Pulmonary artery endothelial cell (primary cell): ENCODE measurements at places on chromosomes 13 and 19. TPM values are rescaled to one million over a fixed set of nuclear protein-coding genes. Genes with fewer than 3 reads are reported as not detected.

- DNase-seq, result no peak
Observed at GRCh38 chr13:78566631-78567030, 36.7 kb downstream of the POU4F1 start.

CASP14 gene
- not detected in 2 replicates for total RNA-seq

SCEL gene
- total RNA-seq, result under 0.01 TPM in 1 of 2 replicates, not detected in the other

DNA sequence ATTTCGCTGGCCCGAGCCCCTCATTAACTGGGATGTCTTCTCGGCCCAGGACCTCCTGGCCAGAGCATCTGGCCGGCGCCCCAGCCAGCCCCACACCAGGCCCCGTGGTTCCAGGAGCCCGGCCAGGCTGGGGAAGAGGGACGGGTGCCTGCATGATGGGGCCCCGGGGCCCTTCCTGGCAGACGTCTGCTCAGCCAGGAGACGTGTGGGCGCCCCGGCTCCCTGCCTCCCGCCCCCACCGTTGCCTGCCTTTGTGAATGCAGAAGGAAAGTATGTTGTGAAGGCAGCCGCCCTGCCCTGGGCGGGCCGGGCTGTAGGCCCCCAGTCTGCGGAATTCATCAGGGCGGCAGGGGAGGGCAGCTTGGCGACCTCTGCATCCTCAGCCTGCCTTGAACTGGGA is 4.4 kb upstream of the COMP start:
- no peak for DNase-seq

DNA sequence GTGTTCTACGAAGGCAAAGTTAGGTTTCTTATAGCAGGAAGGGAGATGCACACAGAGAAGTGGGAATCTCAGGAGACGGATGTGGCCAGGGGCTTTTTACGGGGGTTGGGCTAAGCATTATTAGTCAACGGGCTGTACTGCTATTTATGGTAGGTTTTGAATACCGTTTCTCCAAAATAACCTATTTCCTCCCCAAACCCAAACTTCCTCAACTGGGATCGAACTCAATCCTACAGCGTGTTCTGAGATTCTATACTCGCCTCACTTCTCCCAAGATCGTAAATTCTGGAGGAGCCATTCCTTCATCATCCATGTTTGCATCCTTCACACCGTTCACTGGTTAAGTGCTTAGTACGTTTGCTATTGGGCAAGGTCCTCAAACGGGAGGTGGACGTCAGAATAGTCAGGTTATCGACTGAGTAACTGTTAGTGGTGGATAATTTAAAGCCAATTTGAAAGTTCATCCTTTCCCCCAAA is 1.2 kb upstream of the TRIM13 start:
- DNase-seq, result no peak

DNA sequence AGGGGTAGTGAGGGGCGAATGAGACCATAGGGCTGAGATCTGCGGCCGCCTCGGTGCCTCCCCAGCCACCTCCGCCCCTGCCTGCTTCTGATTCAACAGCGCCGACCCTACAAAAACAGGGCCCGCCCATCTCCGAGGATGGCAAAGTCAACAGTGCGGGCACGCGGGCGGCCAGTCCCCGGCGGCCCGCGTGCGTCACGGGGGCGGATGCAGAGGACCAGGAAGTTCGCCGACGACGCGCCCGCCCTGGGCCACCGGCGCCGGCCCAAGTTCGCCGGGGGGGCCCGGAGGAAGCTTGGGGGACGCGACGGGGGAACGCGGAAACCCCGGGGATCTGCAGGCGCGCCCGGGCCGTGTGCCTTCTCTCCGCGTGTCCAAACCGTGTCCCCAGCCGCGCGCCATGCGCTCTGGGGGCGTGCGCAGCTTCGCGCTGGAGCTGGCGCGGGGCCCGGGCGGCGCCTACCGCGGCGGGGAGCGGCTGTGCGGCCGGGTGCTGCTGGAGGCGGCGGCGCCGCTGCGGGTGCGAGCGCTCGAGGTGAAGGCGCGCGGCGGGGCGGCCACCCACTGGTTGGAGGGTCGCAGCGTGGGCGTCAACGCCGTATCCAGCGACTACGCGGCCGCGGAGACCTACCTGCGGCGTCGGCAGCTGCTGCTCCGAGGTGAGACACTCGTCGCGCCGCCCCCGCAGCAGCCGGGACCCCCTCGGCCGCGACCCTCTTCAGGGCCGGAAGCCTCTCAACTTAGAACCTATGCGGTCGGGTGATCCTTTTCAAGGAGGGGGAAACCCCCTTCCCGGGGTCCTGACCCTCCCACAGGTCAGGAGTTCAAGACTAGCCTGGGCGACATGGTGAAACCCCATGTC is 6.8 kb upstream of the ARRDC2 start:
- no peak for DNase-seq

OR7A5 gene
- not detected in 2 replicates for total RNA-seq

DNA sequence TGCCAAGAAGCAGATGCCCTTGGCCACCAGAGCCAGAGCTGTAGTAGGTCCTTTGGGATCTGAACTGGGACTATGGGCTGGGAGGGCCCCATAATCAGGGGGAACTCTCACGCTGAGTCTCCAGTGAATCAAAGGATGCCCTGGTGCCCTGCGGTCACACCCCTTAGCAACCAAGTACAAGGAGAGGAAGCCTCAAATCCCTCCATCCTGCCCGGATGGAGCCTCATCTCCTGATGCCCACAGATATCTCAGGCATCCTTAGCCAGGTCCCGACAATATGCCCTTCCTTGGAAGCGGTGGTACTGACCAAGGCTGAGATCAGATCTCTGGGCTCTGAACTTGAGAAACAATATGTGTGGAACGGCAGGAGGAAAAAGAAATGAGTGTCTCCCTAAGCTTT is 1.7 kb downstream of the PLEKHA4 start:
- no peak for DNase-seq

DNA sequence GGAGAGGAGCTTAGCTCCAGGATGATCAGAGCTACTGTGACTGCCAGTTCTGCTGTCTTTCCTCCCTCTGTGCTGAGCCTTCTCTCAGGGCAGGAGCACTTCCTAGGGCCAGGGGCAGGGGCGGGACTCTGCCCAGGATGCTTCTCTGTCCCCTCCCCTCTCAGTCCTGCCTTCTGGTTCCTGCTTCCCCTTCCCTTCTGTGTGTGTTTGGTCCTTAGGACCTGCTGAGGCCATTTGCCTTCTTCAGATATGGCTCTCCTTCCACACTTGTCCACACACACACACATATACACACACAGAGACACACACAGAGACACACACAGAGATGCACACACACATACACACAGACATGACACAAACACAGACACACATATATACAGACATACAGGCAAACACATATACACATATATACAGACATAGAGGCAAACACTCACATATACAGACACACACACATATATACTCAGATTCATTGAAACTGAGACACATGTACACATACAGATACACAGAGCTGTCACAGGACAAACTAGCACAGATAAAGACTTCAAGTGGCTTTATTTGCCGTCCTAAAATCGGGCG is 22.0 kb upstream of the CD177 start:
- DNase-seq, result no peak

DNA sequence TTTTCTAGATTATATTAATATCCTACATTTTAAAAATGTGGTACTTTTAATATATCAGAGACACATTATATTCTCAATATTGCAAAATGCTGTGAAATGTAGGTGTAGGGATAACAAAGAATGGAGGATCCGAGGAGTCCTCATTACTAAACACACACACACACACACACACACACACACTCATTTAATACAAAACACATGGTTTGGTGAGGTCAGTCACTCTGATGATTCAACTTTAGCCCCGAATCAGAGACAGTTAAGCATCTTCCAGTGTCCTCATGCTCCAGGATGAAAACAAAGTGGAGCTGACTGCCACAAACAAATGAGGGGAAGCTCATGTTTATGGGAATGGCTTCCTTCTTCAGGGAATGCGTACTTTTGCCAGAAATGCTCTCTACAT is 147.5 kb downstream of the CYSLTR2 start:
- DNase-seq, result no peak

DNA sequence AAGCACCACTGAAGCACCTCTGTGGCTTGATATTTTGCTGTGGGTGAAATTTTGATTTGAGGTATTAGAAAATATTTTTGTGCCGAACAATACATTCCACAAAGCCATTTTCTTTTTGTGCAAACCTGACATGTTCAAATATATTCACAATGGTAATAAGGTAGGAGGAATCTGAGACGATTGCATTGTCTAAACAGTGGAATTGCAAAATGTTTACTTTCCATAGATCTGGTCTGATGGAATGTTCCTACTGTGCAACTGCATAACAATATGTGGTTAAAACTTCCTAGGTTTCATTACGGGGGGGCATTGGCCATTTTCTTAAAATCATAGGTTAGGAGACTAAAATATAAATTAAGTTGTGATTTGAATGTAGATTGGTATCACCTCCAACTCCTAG is 42.7 kb upstream of the AKAP11 start:
- no peak for DNase-seq

DNA sequence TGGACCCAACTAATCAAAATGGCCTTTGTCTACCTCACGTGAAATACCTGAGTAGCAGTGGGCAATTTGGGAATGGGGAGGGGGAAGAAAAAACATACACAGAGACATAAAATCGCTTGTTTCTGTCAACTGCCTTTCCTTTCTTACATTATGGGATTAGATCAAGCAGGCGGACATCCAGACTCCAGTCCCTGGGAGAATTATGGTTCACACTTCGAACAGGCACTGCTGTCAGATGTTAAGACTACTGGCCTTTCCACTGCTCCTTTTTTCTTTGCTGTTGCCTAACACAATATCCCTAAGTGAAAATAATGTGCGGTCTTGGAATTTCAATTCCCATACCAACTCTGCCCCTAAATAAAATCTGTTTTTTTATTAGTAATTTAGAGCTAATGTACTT is 1719.7 kb upstream of the SLC10A2 start:
- no peak for DNase-seq

MISP3 gene
- 0.14 and 0.46 TPM in 2 replicates for total RNA-seq

DNA sequence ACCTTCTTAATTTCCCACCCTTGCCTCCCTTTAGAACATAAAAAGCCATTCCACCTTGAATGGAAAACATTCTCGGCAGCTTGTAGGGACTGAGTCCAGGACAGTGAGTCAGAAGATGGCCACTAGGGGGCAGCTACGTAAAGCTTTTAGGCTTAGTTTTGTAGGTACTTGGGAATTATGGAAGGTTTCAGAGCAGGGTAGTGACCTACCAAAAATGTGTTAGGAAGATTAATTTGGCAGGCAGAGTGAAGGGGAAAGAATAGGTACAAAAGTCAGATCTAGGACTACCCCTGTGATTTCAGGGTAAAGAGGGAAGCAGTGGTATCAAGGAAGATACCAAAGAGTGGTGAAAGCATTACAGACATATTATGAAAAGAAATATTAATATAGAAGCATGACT is 198.4 kb downstream of the NDFIP2 start:
- DNase-seq, result peak; percentile 50

- no peak for DNase-seq
Observed at GRCh38 chr13:93726173-93726957, 499.8 kb downstream of the GPC6 start.

GRCh38 chr13:84648069-84648640 is 765.9 kb upstream of the SLITRK1 start:
- DNase-seq, result no peak

GRCh38 chr19:49870309-49870901 is 3.0 kb upstream of the PNKP start:
- no peak for DNase-seq

PEAK3 gene
- total RNA-seq, result not detected in 2 replicates
